Right lobe of liver (tissue), 6 donors: ENCODE measurements at places on chromosomes 7 and 10. TPM values are rescaled to one million over a fixed set of nuclear protein-coding genes. Genes with fewer than 3 reads are reported as not detected.
A peak's percentile ranks its signal among the peaks of the same experiment; 100 is the strongest.

DNA sequence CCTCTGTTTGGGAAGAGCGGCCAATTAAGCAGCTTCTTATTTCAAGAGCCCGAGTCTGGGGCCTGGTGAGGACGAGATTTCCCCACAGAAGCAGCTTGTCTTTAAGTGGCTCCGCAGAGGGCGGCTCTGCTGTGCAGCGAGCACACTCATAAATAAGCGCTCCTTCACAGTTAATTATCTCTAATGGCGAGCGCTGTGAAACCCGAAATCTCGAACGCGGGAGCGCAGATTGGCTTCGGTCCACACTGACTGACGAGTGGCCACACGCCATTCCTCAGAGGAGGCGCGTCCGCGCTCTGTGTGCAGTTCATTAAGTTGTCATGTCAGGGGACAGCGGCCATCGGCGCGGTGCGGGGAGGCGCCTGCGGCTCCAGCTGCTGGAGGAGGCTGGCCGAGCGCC, 560.9 kb downstream of the DNAJB6 start:
- H3K27me3 ChIP-seq = no peaks in the 10 kb centered on the region
- no peak overlapping the region for H3K4me3 ChIP-seq
- no peaks in the 10 kb centered on the region for H3K4me1 ChIP-seq

DNA sequence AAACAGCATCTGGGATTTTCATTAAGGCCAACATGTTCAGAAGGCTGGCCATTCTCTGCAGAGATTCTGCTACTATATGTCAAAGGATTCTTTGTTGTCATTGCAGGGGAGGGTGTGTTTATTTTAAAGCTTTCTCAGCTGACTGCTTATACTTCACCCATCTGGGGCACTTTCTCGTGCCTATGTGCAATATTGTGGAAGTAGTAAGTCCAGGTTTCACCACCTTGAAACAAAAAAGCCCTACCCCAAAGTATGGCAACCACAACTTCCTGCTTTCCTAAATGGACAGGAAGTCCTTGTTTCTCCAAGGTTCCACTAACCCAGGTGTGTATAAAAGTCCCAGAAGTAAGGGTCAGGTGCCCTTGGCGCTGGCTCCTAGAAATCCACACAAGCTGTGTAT, 58.7 kb upstream of the COL1A2 start:
- H3K4me1 ChIP-seq = no peaks in the 10 kb centered on the region
- no peaks in the 10 kb centered on the region for H3K36me3 ChIP-seq
- DNase-seq = no peak
- no peak overlapping the region for H3K4me3 ChIP-seq

GRCh38 chr7:68783684-68784083, 814.6 kb upstream of the AUTS2 start:
- no peak for DNase-seq
- no peaks in the 10 kb centered on the region for H3K27me3 ChIP-seq
- no peaks in the 10 kb centered on the region for H3K36me3 ChIP-seq
- no peaks in the 10 kb centered on the region for H3K4me1 ChIP-seq
- H3K27ac ChIP-seq = no peak overlapping the region
- H3K4me3 ChIP-seq = no peak overlapping the region

- no peaks in the 10 kb centered on the region for H3K27me3 ChIP-seq
- peaks cover 3% of the 10 kb centered on the region for H3K36me3 ChIP-seq
- DNase-seq = no peak
- no peaks in the 10 kb centered on the region for H3K4me1 ChIP-seq
- H3K4me3 ChIP-seq = no peak overlapping the region
- no peak overlapping the region for H3K27ac ChIP-seq
Observed at GRCh38 chr10:59805014-59805413, 51.8 kb upstream of the MRLN start.

GRCh38 chr7:131075406-131075805, 252.3 kb upstream of the MKLN1 start:
- H3K27me3 ChIP-seq = no peaks in the 10 kb centered on the region
- no peaks in the 10 kb centered on the region for H3K4me1 ChIP-seq
- H3K36me3 ChIP-seq = no peaks in the 10 kb centered on the region
- no peak overlapping the region for H3K4me3 ChIP-seq
- H3K27ac ChIP-seq = peak overlapping the region; percentile 74

GRCh38 chr7:158289761-158290523, 297.7 kb downstream of the PTPRN2 start:
- H3K36me3 ChIP-seq = no peaks in the 10 kb centered on the region
- no peaks in the 10 kb centered on the region for H3K4me1 ChIP-seq
- no peak overlapping the region for H3K4me3 ChIP-seq
- no peaks in the 10 kb centered on the region for H3K27me3 ChIP-seq

DNA sequence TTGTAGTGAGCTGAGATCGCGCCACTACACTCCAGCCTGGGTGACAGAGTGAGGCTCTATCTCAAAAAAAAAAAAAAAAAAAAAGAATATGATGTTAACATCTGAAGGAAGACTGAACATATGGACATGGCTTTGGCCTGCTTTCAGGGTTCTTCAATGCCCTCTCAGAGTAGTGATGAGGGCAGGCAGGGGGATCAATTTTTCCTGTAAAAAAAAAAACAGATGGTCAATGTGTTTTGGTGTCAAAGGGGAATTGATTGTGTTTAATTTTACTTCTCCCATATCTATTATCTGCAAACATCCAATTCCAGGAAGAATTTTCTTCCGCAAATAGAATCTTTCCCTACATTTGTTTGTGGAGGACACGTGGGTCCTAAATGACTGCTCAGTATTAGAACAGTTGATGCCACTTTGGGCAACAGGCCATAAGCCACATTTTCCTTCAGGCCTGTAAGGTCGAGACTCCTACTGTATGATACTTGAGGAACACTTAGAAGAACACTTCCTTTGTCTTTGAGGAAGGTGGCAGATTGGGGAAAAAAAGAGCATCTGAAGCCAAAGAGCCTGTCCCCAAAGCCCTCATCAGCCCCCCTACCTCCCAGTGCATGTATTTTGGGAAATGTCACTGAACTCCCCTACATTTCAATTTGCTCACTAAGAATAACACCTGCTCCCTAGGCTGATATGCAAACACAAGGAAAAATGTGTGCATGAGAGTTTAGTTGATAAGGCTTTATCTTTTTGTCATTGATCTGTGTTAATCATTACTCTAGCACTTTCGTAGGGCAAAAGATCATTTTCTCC, 28.3 kb downstream of the MGAM2 start:
- H3K27me3 ChIP-seq = no peaks in the 10 kb centered on the region
- H3K36me3 ChIP-seq = no peaks in the 10 kb centered on the region
- H3K4me3 ChIP-seq = no peak overlapping the region
- H3K27ac ChIP-seq = peak overlapping the region; percentile 45
- no peaks in the 10 kb centered on the region for H3K4me1 ChIP-seq

GRCh38 chr10:68087685-68088401, 12.8 kb upstream of the HERC4 start:
- DNase-seq = no peak
- no peak overlapping the region for H3K4me3 ChIP-seq
- H3K27ac ChIP-seq = no peak overlapping the region

- H3K4me1 ChIP-seq = peaks cover 9% of the 10 kb centered on the region
- no peaks in the 10 kb centered on the region for H3K36me3 ChIP-seq
- no peak overlapping the region for H3K27ac ChIP-seq
- H3K27me3 ChIP-seq = no peaks in the 10 kb centered on the region
Observed at GRCh38 chr10:73779018-73779417, 2.8 kb upstream of the CHCHD1 start.

FEZF1 gene
- not detected for total RNA-seq

ARID5B gene
- 2.7 TPM for total RNA-seq

CDNF gene
- total RNA-seq = 0.93 TPM

CALY gene
- total RNA-seq = not detected

CLRN3 gene
- total RNA-seq = 28.5 TPM

AP3M1 gene
- 16.2 TPM for total RNA-seq

HOXA3 gene
- 0.17 TPM for total RNA-seq

AGR2 gene
- total RNA-seq = not detected

ANLN gene
- total RNA-seq = 0.66 TPM
